HAP-1 (cell line): ENCODE measurements at places on chromosomes 16 and 17.

- DNase-seq = no peak
Measured at GRCh38 chr17:62780951-62781350, 27.2 kb downstream of the MARCHF10 start.

DNA sequence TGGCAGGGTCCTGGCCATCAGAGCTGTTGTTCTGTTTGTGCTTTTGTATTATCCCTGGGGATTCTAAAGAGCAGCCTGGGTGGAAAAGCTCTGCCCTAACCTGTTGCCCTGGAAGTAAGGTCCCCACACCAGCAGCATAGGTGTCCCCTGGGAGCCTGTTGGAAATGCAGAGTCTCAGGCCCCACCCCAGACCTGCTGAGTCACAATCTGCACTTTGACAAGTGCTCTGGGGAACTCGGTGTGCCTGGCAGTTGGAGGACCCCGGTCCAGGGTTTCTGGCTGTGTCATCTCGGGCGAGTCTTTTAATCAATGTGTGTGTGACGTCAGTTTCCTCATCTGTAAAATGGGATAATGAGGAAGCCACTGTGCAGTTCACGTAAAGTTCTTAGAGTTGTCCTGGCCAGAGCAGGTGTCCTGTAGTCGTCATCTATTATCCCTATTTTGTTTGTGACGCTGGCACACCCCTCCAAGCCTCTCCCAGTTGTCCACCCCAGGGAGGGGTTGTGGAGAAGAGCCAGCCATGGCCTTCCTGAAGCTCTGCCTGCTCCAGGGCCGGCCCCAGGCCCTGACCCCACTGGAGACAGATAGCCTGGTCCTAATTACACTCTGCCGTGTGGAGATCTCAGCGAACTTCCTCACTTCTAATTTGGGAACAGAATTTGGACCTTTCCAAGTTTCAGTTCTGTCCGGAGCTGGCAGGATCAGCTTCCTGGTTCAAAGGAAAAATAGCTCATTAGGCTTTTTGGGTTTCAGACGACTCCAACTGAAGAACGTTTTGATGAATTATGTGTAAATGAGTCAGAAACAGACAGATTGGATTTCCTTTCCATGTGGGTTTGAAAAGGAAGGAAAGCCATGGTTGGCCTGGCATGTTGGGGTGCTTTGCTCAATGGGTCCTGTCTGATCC lies 295.7 kb upstream of the FOXF1 start:
- DNase-seq = no peak

DNA sequence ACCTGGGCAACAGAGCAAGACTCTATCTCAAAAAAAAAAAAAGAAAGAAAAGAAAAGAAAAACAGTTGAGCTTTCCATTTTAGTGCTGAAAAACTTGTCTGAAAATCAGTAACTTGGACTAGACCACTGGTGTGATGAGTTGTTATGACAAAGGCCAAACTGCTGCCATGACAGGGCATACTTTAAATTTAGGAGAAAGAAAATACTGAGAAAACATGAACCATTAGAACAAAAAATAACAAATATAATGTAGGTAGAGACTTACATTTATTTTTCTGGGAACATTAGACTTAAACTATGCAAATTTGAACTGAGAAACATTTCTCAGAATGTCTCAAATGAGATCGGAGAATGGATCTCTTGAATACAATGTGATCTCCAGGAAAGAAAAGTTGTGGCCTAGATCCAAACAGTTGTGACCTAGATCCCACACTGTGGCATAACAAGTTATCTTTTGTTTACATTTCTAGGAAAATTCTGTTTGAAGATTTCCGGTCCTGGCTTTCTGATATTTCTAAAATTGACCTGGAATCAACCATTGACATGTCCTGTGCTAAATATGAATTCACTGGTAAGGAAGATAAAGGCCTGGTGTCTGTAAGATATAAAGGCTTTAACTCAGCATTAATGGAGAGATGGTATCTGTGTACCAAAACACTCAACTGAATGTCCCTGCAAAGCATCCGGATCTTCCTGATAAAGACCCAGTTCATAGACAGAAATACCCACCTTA lies 10.9 kb downstream of the OGFOD1 start:
- DNase-seq = no peak

DNA sequence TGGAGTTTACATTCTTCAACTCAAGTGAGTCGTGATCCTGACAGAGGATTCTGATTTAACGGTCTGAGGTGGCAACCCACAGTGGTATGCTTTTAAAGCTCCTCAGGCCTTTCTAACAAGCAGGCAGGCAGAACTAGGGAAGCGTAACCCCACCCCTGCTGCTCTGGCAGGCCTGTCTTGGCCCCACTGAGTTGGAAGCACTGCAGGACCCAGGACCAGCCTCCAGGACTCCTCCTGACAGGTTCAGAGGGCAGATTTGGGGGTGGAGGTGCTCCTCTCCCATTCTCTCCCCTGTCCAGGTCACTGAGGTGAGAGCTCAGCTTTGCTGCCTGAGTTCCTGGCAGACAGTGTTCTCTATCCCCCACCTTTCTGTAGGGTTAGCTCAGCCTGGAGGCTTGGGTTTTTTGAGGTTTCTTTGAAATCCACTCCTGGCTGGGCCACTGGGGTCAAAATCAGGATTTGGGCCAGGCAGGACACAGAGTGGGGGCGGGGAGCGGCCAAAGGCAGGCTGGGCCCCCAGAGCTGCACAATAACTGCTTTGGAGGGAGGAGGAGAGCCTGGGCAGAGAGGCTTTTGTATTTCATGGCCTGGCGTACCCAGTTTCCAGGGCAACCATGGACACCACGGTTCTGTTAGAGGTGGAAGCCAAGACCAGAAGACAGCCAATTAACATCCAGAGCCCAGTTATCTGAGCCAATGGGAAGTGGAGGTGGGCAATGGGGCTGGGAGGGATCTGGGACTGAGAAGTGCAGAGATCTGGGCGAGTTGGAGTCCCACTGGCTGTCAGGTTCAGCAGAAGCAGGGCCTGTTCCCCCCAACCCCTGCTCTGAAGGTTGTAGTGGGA lies 9.5 kb downstream of the MRPL27 start:
- peak; percentile 73 for DNase-seq

- no peak for DNase-seq
Measured at GRCh38 chr17:8875436-8875835, 8.0 kb upstream of the PIK3R6 start.

DNA sequence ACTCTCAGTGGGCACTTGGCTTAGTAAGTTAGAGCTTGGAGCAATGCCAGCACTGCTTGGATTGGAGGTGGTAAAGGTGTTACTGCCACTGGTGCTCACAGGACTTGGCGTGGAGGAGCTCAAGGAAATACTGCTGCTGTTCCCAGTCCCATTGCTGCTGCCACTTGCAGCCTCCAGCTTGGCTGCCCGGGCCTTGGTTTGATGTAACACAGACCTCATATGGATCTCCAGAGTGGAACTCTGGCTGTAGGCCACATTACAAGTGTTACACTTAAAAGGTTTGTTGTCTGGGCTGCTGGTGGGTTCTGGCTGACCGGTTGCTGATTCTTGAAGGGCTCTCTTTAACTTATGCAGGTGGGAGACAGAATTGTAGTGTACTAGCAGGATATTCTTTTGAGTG lies 250.3 kb downstream of the ZFHX3 start:
- no peak for DNase-seq

- DNase-seq = no peak
Measured at GRCh38 chr16:88368036-88368435, 14.7 kb upstream of the ZNF469 start.

- no peak for DNase-seq
Measured at GRCh38 chr17:80892019-80892855, 99.4 kb upstream of the CHMP6 start.

GRCh38 chr16:80122115-80122514 lies 418.7 kb upstream of the DYNLRB2 start:
- no peak for DNase-seq

DNA sequence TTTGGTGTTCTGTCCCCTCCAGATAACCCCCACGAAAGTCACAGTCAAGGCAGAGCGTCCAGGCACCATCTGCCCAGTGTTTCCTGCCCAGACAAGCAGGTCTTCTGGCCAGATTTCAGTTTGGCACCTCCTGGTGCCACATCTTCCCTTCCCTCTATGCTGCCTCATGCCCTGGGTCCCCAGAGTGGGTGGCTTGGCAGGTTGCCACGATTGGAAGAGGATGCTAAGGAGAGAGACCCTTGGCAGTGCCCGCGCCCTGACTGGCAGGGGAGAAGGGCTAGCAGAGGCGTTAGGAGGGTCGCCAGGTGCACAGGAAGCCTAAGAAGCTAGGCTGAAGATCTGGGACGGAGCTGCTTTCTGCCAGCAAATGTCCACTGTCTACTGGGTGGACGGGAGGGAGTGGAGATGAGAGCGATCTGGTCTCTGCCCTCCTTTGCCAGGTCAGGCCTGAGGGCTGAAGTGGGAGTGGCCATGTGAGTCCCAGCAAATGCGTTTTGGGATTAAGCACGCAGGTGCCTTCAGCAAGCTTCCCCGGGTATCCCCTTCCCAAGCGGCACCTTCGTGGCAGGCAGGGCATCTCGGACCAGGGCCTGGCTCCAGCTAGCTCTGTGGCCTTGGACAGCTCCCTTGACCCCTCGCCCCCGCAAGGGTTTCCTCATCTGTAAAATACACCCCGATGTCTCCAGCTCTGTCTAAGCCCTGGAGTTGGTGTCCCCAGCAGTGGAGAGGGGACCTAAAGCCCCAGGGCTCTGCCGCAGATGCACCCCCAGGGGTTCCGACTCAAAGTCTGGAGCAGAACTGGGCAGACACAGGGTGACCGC lies 13.4 kb upstream of the CD300A start:
- no peak for DNase-seq

- DNase-seq = peak; percentile 70
Measured at GRCh38 chr16:1920727-1921171, 2.5 kb upstream of the HS3ST6 start.

- no peak for DNase-seq
Measured at GRCh38 chr17:14471052-14471451, 170.2 kb downstream of the HS3ST3B1 start.

DNA sequence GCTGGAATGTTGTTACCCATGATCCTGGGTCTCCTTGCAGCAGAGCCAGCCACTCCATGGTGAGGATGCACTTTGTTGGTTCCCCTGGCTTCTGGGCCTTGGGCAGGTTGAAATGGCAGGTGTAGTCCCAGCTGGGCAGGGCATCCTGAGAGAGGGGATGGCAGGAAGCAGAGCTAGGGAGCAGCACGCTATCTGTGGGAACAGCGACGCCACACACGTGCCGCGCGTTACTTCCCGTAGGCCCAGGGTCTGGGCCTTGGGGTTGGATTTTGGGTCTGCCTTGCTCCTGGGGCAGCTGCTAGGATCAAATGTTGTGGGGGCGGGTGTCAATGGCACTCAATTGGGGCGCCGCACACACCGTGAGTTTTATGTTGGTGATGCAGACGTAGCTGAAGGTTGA lies 368.0 kb downstream of the CPPED1 start:
- no peak for DNase-seq

DNA sequence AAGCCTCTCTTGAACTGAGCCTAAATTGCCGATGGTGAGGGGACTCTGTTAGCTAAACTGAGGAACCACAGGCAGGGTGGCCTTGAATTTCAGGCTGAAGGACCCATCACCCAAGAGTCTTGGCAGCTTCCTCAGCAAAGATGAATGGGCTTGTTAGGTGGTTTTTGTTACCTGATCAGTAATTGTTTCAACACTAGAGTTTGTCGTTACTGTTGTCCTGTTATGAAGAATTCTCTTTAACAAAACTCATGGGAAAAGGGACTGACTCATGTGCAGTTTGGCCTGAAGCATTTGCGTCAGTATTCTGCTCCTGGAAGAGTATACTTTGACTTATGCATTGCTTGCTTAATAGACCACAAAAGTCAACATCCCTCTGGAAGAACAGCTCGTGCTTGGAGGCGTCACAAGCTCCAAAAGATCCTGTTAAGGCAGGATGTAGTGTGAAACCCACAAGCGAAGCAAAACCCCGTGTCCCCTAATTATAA lies 206.0 kb downstream of the IRX3 start:
- no peak for DNase-seq

DNA sequence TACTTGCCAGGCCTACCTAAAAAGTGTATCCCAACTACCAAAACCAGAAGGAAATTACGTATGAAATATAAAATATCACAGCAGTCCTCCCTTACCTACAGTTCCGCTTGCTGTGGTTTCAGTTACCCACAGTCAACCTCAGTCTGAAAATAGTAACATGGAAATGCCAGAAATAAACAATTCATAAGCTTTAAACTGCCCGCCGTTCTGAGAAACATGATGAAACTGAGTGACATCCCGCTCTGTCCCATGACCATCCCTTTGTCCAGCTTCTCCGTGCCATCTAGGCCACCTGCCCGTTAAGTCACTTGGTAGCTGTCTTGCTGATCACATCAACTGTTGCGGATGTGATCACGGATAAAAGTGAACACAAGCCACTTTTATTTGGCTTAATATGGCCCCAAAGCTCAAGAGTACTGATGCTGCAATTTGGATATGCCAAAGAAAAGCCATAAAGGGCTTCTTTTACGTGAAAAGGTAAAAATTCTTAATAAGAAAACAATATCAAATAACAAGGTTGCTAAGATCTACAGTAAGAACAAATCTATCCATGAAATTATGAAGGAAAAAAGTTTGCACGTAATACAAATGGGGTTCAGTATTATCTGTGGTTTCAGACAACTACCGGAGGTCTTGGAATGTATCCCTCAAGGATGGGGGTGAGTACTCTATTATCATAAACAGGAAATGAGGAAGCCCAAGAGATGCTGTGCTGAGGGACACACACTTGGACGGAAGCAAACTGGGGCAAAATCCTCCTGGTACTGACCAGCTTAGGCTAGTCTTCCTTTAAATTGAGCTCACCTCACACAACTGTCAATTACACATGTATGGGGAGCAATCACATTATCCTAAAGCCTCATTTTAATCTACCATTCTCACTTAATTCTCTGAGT lies 8.2 kb downstream of the USP22 start:
- no peak for DNase-seq

DNA sequence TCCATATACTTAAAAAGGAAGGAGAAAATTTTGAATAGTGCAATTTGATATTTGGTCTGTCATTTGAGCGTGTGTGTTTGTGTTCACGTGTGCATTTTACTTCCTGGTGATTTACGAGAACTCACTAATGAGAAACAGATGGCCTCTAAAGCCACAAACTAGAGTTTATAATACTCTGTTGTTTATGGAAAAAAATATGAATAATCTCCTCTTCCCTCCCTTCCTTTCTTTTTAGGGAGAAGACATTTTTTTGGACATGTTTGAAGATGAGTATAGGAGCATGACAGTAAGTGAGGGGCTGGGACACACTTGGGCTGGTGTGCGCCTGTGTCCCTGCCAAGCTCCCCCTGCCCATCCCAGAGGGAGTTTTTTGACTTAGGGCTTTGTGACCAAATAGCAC lies 102.7 kb downstream of the CLEC16A start:
- no peak for DNase-seq

GRCh38 chr17:55480631-55481315 lies 30.5 kb downstream of the SMIM36 start:
- DNase-seq = no peak
